ENCODE measurements at places on chromosomes 12 and 14. TPM values are rescaled to one million over a fixed set of nuclear protein-coding genes. Genes with fewer than 3 reads are reported as not detected.
A peak's percentile ranks its signal among the peaks of the same experiment; 100 is the strongest.

GRCh38 chr14:56247495-56248200 lies 129.4 kb downstream of the PELI2 start:
- DNase-seq, result no peak

- no peak for DNase-seq
Observed at GRCh38 chr12:86735851-86736250, 479.7 kb upstream of the MGAT4C start.

DNA sequence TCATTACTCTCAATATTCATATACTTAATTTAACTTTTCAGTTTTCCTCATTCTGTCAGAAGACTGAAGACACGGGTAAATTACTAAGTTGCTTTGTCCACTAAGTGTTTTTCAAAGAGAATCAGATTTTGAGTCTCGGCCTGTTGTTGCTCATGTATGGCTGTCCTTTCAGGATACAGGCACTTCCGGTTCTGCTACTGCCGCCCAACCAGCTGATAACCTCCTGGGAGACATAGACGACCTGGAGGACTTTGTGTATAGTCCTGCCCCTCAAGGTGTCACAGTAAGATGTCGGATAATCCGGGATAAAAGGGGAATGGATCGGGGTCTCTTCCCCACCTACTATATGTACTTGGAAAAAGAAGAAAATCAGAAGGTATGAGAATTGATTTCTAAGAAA lies 28.3 kb upstream of the TEAD4 start:
- DNase-seq, result no peak

GRCh38 chr14:96252999-96253539 lies 2.9 kb upstream of the BDKRB1 start:
- peak; percentile 22 for DNase-seq

- no peak for DNase-seq
Observed at GRCh38 chr12:123512838-123513665, 20.5 kb downstream of the RILPL1 start.

- no peak for DNase-seq
Observed at GRCh38 chr14:106530423-106531107, 1004.2 kb downstream of the TMEM121 start.

DNA sequence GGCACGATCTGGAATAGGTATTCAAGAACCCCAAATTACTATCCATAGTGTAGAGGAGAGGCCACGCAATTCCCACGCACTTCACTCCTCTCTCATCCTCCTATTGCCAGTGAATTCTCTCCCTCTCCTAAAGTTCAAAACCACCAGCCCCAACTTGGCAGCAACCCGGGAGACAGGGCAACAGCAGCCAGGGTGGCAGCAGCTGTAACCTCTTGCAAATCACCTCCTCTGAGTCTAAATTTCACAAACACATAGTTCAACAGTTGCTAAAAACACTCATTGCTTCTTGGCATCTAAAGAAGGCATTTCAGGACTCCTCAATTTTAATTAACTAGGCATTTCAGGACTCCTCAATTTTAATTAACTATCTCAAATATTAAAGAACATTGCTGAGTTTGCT lies 37.7 kb upstream of the MANSC4 start:
- DNase-seq, result no peak

CISTR gene
- not detected for total RNA-seq

NRIP2 gene
- not detected for total RNA-seq

Measured in PC-9 (cell line).